ENCODE measurements at places on chromosomes 11 and 22. TPM values are rescaled to one million over a fixed set of nuclear protein-coding genes. Genes with fewer than 3 reads are reported as not detected.

TRIM22 gene
- polyA plus RNA-seq = 19.7 TPM

KRTAP5-11 gene
- not detected for polyA plus RNA-seq

LGALS12 gene
- 0.22 TPM for polyA plus RNA-seq

MTFP1 gene
- polyA plus RNA-seq = 10.7 TPM

TREH gene
- 0.27 TPM for polyA plus RNA-seq

OR9G1 gene
- not detected for polyA plus RNA-seq

SLC5A1 gene
- polyA plus RNA-seq = 0.44 TPM

KCNJ11 gene
- polyA plus RNA-seq = 6.1 TPM

PARVA gene
- polyA plus RNA-seq = 84.7 TPM

ACRV1 gene
- polyA plus RNA-seq = 0.51 TPM

CCDC87 gene
- polyA plus RNA-seq = 0.14 TPM

ARHGEF17 gene
- polyA plus RNA-seq = 86.8 TPM

C11orf24 gene
- 30.5 TPM for polyA plus RNA-seq

C11orf42 gene
- polyA plus RNA-seq = 0.84 TPM

OR56B4 gene
- not detected for polyA plus RNA-seq

P4HA3 gene
- 1.8 TPM for polyA plus RNA-seq

NAALAD2 gene
- 60.1 TPM for polyA plus RNA-seq

OR8G1 gene
- not detected for polyA plus RNA-seq

APLNR gene
- 135 TPM for polyA plus RNA-seq

PRSS23 gene
- 62.7 TPM for polyA plus RNA-seq

POU2AF1 gene
- 0.91 TPM for polyA plus RNA-seq

NEAT1 gene
- 179 TPM for polyA plus RNA-seq

OR8U1 gene
- polyA plus RNA-seq = not detected

MMP27 gene
- not detected for polyA plus RNA-seq

OR52R1 gene
- polyA plus RNA-seq = not detected

SYT9 gene
- 0.12 TPM for polyA plus RNA-seq

LRRC74B gene
- polyA plus RNA-seq = 1.2 TPM

CARNS1 gene
- polyA plus RNA-seq = 5.3 TPM

BRD1 gene
- polyA plus RNA-seq = 41.0 TPM

DDI1 gene
- polyA plus RNA-seq = not detected

CAVIN3 gene
- polyA plus RNA-seq = 53.1 TPM

TRIM48 gene
- not detected for polyA plus RNA-seq

OR5A1 gene
- 0.03 TPM for polyA plus RNA-seq

SLC22A9 gene
- polyA plus RNA-seq = 0.08 TPM

TRIM29 gene
- polyA plus RNA-seq = 0.21 TPM

ANO5 gene
- 2.7 TPM for polyA plus RNA-seq

SLCO2B1 gene
- polyA plus RNA-seq = 34.3 TPM
